ENCODE measurements at places on chromosomes 12 and 14.

DNA sequence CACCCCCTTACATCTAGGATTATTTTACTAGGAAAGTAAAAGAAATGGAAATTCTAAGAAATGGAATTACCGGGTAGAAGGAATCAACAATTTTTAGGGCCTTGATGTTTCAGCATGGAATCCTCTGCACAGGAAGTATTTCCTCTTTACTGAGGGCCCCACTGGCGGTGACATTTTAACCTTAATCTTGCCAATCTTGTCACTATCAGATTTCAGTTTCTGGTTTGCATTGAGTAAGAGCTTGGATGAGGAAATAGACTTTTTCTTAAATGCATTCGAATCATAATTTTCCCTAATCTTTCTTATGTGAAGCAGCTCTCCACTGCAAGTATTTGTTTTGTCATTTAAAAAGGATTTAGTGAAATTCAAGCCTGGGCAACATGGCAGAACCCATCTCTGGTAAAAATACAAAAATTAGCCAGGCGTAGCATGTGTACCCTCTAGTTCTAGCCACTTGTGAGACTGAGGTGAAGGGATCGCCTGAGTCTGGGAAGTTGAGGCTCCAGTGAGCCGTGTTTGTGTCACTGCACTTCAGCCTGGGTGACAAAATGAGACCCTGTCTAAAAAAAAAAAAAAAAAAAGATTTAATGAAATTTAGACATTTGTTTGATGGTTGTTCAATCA, 40.7 kb downstream of the TPCN1 start:
- DNase-seq = no peak

GRCh38 chr12:105504286-105504685, 173.8 kb downstream of the C12orf75 start:
- DNase-seq = no peak

GRCh38 chr12:103482365-103482764, 13.4 kb downstream of the C12orf42 start:
- no peak for DNase-seq

DNA sequence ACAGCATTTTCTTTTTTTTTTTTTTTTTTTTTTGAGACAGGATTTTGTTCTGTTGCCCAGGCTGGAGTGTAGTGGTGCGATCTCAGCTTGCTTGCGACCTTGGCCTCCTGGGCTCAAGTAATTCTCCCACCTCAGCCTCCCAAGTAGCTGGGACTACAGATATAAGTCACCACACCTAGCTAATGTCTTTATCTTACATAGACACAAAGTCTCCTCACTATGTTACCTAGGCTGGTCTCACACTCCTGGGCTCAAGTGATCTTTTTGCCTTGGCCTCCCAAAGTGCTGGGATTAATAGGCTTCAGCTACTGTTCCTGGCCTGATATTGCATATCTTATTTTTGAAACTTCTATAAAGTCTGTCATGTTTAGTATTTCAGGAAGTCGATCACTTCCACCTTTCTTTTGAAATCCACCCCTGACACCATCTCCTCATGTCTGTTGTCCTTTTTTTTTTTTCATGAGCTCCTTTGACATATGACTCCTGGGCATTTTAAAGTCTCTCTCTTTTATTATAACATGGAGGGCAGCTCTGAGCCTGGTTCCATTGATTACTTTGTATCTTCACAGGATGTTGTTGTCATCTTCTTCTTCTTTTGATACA, 5.9 kb upstream of the A2ML1 start:
- DNase-seq = no peak

DNA sequence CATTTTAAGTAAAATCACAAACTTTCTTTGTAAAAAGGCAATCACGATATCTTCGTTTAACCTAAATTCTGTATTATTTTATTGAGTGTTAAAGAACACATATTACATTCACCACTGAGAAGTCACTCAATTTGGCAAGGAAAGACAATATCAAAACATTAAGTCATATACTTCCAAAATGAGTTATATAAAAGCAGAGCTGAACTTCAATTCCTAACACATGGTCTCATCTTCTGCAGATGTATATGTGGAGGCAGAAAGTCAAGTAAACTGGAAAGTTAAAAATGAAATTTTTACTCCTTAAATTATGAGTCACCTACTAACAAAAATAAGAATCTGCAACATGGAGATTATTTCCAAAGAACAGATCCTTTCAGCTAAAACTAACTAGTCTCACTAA, 28.7 kb downstream of the BMAL2 start:
- no peak for DNase-seq

- DNase-seq = no peak
Measured at GRCh38 chr14:76456200-76456599, 80.3 kb downstream of the ESRRB start.

DNA sequence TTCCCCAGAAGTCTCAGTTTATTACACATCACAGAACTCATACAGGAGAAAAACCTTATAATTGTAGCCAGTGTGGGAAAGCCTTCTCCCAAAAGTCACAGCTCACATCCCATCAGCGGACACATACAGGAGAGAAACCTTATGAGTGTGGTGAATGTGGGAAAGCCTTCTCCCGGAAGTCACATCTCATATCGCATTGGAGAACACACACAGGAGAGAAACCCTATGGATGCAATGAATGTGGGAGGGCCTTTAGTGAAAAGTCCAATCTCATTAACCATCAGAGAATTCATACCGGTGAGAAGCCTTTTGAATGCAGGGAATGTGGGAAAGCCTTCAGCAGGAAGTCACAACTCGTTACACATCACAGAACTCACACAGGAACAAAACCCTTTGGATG, 20.1 kb downstream of the ZNF84 start:
- DNase-seq = no peak

All from uterus (tissue), 4 donors.